NCI-H2171 treated with DMSO at 0.1 percent for 48 hours (cell line): ENCODE measurements at places on chromosomes 16 and 17.

DNA sequence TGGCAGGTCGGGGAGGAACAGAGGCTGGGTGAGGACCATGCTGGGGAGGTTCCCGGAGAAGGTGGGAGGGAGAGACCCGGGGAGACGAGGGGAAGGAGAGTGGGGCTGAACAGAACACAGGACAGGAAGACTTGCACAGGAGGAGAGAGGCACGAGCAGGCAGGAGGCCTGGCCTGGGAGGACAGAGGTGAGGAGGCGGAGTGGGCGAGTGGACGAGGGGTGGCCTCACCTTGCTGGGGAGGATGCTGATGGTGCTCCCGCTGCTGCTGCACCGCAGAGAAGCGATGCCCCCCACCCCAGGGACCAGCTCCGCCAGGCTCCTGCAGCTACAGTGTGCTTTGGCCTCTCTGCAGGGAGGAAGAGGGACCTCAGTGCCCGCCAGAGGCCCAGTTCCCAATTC lies 34.5 kb downstream of the TMEM204 start:
- DNase-seq, result no peak

GRCh38 chr17:55726440-55726839 lies 3.8 kb upstream of the TMEM100 start:
- DNase-seq, result peak; percentile 20

DNA sequence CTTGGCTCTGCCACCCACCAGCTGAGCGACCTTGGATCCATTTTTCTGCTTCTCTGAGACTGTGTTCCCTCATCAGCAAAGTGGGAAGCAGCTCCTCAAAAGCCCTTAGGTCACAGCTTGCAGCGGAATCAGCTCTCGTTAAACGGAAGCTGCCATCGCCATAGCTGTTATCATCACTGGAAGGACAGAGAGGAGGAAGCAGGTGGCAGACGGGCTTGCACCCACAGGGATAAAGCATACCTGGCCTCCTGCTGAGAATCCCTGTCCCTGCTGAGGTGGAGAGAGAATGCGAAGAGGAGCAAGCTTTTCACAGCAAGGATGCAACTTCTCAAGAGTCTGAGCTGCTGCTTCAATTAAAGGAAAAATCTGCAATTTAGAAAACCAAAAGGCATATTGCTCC lies 106.6 kb downstream of the CLEC16A start:
- DNase-seq, result peak; percentile 38

- no peak for DNase-seq
Measured at GRCh38 chr17:47225436-47225858, 16.3 kb downstream of the MYL4 start.

DNA sequence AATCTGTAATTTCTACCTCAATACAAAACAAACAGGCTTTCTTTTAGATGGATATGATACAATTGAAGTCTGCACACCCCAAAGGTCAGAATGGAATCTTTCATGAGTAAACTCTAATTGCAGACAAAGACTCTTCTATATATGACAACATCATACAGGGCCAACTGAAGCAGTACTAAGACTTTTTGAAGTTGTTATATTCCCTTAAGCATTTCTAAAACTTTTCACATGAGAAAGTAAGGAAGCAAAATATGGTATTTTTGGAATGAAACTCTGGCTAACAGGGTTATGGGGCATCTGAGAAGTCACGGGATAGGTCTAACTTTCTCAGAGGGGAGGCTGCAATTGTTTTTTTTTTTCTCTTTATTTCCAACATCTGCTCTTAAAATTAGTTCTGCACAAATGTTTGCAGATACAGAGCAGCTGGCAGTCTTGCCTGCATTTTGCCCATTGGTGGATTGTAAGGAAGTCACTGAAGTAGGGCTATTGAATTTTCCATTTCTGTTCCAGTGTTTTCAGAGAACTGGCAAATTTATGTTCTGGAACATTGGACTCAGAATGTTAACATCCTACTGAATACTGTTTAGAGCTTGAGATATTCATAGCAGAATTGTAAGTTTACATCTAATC lies 59.1 kb downstream of the SSH2 start:
- DNase-seq, result peak; percentile 66

- DNase-seq, result no peak
Measured at GRCh38 chr17:57906910-57907309, 48.3 kb downstream of the CUEDC1 start.

DNA sequence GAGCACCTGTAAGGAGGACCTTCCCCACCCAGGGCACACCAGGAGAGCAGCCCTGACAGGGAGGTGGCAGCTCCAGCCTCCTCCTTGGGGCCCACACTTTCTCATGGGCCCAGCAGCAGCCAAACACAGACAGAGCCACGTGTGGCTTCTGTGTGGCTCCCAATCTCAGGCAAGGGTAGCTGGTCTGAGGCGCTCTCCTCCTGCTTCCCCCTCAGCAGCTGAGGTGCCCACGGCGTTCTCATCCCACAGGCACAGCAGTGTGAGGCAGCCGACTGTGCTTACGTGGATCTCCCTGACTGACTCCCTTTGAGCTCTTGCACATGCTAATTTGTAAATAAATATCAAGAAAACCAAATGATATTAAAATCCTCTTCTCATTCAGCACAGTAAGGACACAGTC lies 30.9 kb downstream of the CMTM3 start:
- no peak for DNase-seq

- DNase-seq, result no peak
Measured at GRCh38 chr16:56493126-56493525, 26.7 kb downstream of the BBS2 start.

DNA sequence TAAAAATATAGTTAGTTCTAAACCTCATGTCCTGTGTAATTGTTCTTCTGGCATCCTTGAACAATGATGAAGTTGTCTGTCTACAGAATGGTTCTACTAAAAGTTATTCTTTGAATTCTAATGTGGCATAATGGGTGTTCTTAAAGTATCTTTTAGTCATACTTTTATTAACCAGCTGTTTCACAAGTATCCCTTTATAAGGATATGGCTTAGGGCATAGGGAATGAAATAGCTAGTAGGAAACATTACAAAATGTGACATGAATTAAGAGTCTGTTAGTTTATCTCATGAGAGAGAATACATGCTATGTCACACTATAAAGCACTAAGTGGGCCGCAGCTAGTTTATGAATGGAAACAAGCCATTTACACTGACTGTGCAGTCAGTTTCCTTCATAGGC lies 26.3 kb upstream of the CAPNS2 start:
- no peak for DNase-seq

GRCh38 chr17:15092762-15093161 lies 172.4 kb downstream of the PMP22 start:
- DNase-seq, result no peak

DNA sequence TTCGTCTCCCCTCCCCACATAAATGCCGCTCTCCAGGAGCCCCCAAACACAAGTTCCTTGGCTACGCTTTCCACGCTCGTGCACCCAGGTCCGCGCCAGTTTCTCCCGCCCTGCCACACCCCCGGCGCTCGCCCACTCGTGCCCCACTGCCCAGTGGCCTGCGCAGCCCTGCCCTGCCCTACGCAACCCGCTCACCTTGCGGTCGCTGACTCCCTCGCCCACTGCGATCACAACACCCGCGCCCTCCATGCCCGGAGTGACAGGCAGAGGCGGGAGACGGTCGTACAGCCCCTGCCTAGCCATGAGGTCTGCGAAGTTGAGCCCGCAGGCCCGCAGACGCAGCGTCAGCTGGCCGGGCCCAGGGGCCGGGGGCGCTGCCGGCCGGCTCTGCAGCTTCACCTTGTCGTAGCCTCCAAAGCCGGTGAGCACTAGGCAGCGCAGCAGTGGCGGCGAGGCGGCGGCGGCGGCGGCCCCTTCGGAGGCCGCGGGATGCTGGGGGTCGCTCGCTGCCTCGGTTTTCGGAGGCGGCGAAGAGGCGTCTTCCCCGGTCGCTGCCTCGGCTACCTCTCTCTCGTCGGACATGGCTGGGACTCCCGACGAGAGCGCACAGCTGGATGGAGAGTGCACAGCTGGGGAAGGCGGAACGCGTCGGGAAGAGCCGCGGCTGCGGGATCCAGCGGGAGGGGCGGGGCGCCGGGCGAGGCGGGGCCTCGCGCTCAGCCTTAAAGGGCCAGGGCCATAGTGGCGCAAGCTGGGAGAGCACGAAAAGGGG lies at the start of gene VAT1:
TSS of gene VAT1 (minus strand) at position 645 of the 772 bp plus-strand sequence. CDS start at position 582, 63 bp downstream.
- peak; percentile 75 for DNase-seq

GRCh38 chr17:28169621-28170349 lies 127.3 kb downstream of the NLK start:
- DNase-seq, result no peak

GRCh38 chr16:19132255-19132654 lies 18.5 kb downstream of the ITPRIPL2 start:
- DNase-seq, result no peak

DNA sequence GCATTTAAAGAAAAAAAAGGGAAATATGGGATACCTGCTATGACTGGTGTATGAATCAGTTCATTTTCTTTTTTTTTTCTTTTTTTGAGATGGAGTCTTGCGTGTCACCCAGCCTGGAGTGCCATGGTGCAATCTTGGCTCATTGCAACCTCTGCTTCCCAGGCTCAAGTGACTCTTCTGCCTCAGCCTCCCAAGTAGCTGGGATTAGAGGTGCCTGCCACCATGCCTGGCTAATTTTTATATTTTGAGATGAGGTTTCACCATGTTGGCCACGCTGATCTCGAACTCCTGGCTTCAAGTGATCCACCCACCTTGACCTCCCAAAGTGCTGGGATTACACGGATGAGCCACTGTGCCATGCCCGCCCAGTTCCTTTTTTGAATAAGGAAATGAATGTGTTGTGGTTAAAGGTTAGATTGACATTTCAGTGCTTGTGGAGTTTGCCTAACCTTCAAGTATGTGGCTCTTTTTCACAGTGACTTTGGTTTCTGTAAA lies 7.7 kb downstream of the HAPSTR1 start:
- DNase-seq, result no peak

DNA sequence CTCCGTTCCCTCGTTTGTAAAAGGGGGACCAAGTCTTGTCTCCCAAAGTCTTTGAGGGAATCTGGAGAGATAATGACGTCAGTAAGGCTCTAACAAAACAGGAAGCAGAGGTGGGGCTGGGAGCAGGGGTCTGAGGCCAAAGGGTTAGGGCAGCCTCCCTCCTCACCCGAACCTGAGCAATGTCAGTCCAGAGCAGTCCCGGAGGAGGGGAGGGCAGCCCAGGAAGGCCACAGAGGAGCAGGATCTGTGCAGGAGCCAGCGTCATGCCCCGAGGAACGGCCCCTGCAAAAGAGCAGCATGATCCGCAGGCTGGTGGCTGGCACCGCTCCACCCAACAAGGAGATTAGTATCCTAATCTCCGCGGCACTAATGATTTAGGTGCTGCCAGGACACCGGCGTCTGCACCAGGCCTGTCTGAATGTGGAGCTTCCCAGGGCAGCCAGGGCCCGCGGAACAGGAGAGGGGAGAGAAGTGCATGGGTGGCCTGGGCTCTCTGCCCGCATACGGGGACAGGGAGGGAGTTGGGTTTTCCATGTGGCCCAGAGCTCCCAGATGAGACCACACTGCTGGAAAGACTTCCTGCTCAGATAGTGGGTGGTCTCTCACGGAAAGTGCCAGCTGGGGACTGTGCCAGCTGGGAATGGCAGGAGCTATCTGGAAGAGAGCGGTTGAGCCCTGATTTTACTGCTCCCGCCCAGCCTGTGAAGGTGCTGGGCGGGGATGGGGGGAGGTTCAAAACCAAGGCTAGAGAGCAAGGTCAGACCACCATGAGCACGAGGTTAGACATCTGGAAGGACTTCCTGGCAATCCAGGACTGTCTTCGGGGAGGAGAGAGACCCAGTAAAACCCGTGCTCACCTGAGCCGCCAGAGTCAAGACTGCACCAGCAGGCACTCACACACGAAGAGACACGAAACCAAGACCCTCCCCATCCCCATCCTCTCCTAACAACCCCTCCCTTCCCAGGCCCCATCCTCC lies 11.0 kb upstream of the KRT17 start:
- DNase-seq, result no peak

DNA sequence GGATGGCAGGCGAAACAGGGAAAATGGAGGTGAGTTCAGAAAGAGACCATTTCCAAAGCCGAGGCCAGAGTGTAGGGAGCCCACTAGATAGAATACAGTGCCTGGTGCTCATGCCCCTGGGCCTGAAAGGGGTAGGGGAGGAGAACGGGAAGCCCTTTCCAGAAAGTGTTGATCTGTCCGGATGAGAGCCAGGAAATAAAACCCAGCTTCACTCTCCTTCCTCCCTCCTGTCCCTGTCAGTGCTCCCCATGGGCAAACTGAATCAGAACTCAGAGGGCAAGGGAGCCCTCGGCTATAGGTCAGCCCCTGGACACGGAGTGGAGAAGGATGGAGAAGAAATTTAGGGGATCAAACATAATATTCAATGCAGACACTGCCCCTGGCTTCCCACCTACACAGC lies 57.7 kb upstream of the RPL38 start:
- DNase-seq, result no peak

GRCh38 chr17:35214631-35215273 lies 20.6 kb upstream of the SLC35G3 start:
- no peak for DNase-seq

DNA sequence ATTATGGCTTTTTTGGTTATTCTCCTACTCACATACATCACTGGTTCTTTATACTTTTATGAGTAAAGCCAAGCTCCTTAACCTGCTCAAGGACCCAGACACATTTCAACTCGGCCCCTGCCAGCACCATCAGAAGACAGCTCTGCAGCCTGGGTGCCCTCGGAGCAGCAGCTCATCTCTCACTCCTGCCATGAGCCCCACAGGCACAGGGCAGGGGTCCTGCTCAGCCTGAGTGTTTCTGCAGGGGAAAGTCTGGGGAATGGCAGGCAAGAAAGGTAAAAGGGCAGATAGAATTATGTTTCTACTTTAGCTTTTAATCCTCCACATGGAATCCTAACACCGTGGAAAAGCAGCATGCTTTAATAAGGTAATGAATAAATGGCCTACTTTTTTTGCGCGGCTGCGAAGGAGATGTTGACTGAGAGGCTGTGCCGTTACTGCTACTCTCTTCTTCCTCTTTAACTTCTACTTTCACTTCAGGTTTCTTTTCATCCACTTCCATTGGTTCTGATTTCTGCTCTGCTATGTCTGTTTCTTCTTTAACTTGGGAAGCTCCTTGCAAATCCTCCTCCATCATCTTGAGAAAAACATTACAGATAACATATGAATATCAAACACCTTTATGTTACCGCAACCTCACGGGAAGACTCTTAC lies 50.1 kb upstream of the TRAP1 start:
- DNase-seq, result no peak

GRCh38 chr16:9183682-9184353 lies 92.4 kb downstream of the HAPSTR1 start:
- DNase-seq, result no peak

- DNase-seq, result no peak
Measured at GRCh38 chr17:47224966-47225365, 15.8 kb downstream of the MYL4 start.

DNA sequence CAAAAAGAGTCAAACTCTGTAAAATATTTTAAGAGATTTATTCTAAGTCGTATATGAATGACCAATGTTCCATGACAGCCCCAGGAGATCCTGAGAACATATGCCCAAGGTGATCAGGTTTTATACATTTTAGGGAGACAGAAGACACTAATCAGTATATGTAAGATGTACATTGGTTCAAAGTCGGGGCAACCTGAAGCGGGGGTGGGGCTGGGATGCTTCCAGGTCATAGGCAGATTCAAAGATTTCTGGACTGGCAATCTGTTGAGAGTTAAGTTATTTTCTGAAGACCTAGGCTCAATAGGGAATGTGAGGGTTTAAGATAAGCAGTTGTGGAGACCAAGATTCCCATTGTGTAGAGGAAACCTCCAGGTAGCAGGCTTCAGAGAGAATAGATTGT lies 20.4 kb upstream of the DHRS7B start:
- no peak for DNase-seq

- no peak for DNase-seq
Measured at GRCh38 chr16:86565181-86565631, 1.4 kb upstream of the FOXC2 start.
